ENCODE measurements at places on chromosomes 1 and 21. TPM values are rescaled to one million over a fixed set of nuclear protein-coding genes. Genes with fewer than 3 reads are reported as not detected.

- no peak for DNase-seq
These were observed 20.5 kb downstream of the TEX38 start for GRCh38 chr1:46691997-46692790.

- DNase-seq: no peak
These were observed 238.4 kb downstream of the C1orf94 start for GRCh38 chr1:34415140-34415539.

- no peak for DNase-seq
These were observed 69.0 kb downstream of the CD34 start for GRCh38 chr1:207841901-207842300.

GRCh38 chr1:92485381-92486250, 1.1 kb downstream of the GFI1 start:
- DNase-seq: no peak

- DNase-seq: peak; percentile 64
These were observed 8.7 kb upstream of the UMODL1 start for GRCh38 chr21:42062236-42063022.

GRCh38 chr21:39934895-39935294, 67.7 kb downstream of the PCP4 start:
- DNase-seq: no peak

- no peak for DNase-seq
These were observed 244.2 kb upstream of the HOOK1 start for GRCh38 chr1:59570524-59570923.

DNA sequence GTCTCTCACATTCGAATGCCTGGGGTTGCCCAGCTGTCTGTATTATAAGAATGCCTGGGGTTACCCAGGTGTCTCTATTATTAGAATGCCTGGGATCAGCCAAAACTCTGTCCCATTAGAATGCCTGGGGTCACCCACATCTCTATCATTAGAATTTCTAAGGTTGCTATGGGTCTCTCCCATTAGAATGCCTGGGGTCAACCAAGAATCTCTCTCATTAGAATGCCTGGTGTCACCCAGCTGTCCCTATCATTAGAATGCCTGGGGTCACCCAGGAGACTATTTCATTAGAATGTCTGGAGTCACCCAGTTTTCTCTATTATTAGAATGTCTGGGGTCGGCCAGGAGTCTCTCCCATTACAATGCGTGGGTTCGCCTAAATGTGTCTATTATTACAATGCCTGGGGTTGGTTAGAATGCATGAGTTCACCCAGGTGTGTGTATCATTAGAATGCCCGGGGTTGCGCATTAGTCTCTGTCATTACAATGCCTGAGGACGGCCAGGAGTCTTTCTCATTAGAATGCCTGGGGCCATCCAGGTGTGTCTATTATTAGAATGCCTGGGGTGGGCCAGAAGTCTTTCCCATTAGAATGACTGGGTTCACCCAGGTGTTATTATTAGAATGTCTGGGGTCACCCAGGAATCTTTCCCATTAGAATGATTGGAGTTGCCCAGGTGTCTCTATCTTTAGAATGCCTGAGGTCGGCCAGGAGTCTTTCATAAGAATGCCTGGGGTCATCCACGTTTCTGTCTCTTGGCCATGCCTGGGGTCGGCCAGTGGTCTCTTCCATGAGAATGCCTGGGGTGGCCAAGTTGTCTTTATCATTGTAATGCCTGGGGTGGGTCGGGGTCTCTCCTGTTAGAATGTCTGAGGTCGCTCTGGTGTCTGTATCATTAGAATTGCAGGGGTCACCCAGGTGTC, 59.6 kb downstream of the RNF187 start:
- DNase-seq: no peak

GRCh38 chr1:174519844-174520243, 72.1 kb downstream of the GPR52 start:
- DNase-seq: no peak

GRCh38 chr1:72435025-72435424, 152.7 kb upstream of the NEGR1 start:
- no peak for DNase-seq

DNA sequence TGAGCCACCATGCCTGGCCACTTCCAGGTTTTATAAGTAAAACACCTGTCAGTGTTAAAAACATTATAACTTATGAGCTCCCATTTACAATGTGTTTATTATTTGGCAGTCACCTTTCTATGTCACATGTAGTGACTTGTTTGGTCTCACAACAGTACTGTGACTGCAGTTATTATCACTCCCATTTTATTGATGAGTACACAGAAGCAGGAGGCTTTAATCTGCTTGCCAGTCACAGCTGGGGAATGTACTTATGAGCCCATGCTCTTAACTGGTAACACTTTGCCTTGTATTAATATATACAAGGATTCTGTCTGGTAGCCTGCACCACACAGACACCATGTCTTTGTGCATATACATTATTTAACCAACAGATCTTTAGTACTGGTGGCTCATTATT, 31.1 kb upstream of the BACH1 start:
- no peak for DNase-seq

DNA sequence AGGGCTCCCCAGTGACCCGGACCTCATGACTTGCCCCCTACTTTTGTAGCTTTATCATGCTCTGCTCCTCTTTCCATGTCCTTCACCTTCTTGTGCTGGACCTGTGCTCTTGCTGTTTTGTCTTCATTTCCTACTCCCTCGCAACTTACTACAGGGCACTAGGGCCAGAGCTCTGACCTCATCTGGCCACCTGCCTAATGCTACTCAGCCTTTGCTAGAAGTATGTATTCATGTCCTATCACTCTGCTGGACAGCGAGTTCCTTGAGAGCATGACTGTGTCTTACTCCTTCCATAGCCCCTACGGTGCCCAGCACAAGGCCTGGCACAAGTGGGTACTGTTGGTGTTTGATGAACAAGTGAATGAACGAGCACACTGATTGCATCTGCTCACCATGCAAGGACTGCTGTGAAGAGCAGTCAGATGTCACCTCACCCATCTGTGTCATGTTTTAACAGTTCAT, 1.9 kb downstream of the MTFR1L start:
- no peak for DNase-seq

RIPPLY3 gene
- 0.18 TPM for total RNA-seq

C1orf94 gene
- not detected for total RNA-seq

GRCh38 chr1:104182251-104182650, 432.6 kb downstream of the AMY1C start:
- no peak for DNase-seq

DNA sequence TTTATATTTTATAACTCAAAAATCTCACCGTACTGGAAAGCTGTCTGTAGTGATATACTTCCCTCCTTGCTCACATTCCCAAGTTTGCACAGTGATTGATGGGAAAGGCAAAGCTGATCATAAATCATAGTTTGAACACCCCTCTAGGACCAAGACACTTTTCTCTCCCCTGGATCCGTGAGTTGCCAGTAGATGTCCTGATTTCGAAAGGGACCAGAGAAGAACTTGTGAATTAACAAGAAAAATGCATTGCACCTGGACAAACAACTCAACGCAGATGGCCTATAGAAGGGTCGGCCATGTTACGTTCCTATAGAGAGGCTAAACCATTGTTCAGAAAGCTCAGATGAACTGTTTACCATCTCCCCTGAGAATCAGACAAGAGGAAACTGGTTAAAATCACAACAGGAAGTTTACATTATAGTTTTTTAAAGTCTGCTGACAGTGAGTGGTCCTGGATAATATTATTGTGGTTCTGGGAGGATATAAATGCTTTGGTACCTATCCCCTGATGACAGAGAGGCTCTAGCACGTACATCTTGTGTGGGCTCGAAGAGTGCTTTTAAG, 124.0 kb upstream of the SLC45A1 start:
- no peak for DNase-seq

LHX8 gene
- 0.21 TPM for total RNA-seq

- peak; percentile 74 for DNase-seq
These were observed 296 bp upstream of the RNPEP start for GRCh38 chr1:201982082-201982622.

GRCh38 chr21:36104317-36105300, 30.3 kb upstream of the CBR3 start:
- peak; percentile 52 for DNase-seq

DNA sequence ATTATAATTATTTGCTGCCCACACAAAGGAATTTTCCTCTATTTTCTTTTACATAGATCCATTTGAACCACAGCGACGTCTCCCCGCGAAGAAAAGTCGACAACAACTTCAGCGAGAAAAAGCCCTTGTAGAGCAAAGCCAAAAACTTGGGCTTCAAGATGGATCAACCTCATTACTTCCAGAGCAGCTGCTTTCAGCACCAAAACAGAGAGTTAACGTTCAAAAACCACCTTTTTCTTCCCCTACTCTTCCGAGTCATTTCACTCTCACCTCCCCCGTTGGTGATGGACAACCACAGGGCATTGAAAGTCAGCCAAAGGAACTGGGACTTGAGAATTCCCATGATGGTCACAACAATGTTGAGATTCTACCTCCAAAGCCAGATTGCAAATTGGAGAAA, 7.2 kb downstream of the GORAB start:
- DNase-seq: no peak

DNA sequence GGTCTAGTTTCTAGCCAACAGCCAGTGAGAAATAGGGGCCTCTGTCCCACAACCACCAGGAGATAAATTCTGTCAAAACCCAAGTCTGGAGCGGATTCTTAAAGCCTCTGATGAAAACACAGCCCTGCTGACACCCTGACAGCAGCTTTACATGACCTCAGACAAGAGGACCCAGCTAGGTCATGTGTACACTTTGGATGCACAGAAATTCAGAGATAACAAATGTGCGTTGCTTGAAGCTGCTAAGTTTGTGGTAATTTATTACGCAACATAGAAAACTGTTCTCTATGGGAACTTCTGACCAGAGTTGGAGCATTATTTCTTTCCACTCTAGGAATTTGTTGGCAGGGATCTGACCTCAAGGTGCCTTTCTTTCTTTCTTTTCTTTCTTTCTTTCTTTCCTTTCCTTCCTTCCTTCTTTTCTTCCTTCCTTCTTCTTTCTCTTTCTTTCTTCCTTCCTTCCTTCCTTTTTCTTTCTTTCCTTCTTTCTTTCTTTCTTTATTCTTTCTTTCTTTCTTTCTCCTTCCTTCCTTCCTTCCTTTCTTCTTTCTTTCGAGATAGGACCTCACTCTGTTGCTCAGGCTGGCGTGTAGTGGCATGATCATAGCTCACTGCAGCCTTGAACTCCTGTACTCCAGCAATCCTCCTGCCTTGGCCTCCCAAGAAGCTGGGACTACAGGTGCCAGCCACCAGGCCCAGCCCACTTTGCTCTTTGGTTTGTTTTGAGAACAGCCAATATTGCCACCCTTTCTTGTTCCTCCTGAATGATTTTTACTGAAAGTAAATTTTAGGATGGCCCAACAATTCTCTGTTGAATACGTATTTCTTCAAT, 14.9 kb upstream of the HMGCS2 start:
- DNase-seq: no peak

JAM2 gene
- 17.4 TPM for total RNA-seq

NES gene
- total RNA-seq: 42.4 TPM

- no peak for DNase-seq
These were observed 49.6 kb upstream of the ADAR start for GRCh38 chr1:154657556-154657955.

TNNT2 gene
- total RNA-seq: 1.4 TPM

- no peak for DNase-seq
These were observed 57.8 kb upstream of the COL18A1 start for GRCh38 chr21:45347048-45347711.

DNA sequence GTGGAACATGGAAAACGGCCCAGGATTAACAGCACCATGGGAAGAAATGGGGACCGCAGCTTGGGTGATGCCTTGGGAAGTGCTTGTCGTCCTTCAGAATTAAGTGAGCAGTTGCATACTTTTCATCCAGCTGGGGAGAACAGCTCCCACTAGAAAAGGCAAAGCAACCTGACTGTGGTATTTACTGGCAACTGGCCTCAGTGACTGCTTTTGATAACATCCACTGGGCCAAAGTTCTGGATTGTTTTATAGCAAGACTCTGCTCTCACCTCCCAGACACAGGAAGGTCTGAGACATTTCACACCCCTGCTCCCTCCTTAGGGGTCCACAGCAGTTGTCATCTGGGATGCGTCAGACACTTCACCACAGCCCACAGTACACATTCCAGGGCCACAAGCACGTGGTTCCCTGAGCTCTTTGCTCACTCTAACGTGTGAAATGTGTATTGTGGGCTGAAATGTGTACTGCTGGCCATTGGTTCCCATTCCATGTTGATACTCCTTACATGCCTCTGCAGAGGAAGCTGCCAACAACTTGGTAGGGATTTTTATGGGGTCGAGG, 6.6 kb downstream of the PAPPA2 start:
- no peak for DNase-seq

DNA sequence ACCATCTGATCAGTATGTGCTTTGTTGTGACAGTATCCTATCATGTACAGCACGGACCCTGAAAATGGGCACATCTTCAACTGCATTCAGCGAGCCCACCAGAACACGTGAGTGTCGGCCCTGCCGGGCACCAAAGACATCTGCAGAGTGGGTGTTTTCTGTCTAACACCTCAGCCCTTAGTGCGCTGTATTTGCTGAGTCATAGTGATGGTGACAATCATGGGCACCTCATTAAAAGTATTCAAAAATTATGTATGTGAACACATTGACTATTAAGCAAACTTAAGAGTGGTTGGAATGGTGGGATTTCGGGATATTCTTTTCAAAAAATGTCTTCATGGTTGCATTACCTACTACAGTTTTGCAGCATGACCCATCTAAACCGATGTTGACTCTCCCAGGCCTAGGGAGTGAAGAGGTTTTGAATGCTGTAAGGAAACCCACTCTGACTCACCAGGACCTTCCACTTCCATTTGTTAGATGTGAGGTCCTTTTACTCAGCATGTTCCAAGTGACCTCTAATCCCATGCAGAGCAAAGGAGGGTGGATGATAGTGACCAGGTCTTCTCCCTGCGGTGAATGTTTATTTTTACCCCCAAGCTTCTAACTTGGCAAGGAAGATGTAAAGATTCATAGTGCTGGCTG, 20.1 kb downstream of the MGST3 start:
- no peak for DNase-seq

DNA sequence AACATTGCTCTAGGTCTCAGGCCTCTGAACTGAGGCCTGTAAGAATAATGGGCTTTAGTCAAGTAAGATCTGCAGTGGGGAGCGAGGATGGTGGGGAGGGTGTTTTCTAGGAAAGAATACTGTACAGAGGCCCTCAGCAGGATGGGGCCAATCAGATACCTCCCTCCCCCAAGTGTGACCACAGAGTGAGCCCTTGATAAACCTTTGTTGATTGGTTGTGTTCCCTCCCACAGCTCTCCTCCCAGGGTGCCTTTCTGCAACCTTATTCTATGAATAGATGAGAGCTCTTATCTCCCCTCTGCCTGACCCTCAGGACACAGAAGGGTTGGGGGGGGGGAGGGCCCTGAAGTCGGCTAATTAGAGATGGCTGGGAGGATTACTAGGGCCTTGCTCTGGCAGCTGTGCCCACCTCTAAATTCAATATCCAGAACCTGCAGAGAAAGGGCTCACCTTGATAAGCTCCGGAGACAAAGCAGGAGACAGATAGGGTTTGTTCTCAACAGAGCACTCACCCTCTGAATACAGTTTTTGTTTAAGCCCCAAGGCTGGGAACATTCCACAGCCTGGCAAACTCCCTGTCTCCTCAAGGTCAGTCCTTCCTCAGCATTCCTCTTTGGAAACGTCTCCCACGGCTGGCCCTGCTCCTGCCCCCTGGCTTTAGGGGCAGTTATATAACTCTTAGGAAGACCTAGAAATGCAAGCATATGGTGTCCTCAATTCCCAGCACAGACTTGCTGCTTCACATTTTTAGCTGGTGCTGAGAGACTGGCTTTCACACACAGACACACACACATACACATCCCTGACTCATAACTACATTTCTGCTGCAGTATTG, 42.9 kb downstream of the ATP1A1 start:
- DNase-seq: no peak

- no peak for DNase-seq
These were observed 30.9 kb upstream of the TAL1 start for GRCh38 chr1:47262787-47263413.

GRCh38 chr1:105516068-105516467, 1540.4 kb upstream of the PRMT6 start:
- DNase-seq: no peak
